ENCODE measurements at places on chromosomes 13 and 19.

DNA sequence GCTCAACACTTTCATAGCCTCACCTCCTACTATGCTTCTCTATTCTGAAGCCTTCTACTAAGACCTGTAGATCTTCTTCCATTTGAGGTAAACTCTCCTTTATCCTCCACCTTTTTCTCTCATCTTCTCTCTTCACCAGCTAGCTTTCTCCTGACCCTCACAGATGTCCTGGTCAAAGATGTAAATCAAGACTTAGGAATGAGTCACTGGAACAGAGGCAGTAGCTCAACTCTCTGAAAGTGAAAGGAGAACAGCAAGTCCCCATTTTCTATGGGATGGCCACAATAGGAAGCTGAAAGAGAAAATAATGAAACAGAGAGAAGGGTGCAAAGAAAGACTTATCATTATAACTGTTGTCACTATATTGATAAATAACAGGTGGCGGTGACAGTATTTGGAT is 86.1 kb upstream of the DOCK9 start:
- no peak for DNase-seq

GRCh38 chr19:57830071-57830602 is at the start of gene ZNF587B:
Gene ZNF587B, plus strand, starts transcription at chr19:57830299. Its CDS starts 230 bp downstream, at chr19:57830529.
- DNase-seq, result peak; percentile 44

GRCh38 chr13:30006246-30006645 is 155.8 kb upstream of the UBL3 start:
- no peak for DNase-seq

DNA sequence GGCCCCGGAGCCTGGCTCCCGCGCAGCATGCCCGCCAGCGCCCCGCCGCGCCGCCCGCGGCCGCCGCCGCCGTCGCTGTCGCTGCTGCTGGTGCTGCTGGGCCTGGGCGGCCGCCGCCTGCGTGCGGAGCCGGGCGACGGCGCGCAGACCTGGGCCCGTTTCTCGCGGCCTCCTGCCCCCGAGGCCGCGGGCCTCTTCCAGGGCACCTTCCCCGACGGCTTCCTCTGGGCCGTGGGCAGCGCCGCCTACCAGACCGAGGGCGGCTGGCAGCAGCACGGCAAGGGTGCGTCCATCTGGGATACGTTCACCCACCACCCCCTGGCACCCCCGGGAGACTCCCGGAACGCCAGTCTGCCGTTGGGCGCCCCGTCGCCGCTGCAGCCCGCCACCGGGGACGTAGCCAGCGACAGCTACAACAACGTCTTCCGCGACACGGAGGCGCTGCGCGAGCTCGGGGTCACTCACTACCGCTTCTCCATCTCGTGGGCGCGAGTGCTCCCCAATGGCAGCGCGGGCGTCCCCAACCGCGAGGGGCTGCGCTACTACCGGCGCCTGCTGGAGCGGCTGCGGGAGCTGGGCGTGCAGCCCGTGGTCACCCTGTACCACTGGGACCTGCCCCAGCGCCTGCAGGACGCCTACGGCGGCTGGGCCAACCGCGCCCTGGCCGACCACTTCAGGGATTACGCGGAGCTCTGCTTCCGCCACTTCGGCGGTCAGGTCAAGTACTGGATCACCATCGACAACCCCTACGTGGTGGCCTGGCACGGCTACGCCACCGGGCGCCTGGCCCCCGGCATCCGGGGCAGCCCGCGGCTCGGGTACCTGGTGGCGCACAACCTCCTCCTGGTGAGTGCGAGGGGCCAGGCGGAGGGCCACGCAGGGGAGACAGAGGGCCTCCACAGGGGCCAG is at the start of gene KL:
TSS of gene KL (plus strand) at position 10 of the 909 bp plus-strand sequence. CDS start at position 28, 18 bp downstream.
- peak; percentile 2 for DNase-seq

DNA sequence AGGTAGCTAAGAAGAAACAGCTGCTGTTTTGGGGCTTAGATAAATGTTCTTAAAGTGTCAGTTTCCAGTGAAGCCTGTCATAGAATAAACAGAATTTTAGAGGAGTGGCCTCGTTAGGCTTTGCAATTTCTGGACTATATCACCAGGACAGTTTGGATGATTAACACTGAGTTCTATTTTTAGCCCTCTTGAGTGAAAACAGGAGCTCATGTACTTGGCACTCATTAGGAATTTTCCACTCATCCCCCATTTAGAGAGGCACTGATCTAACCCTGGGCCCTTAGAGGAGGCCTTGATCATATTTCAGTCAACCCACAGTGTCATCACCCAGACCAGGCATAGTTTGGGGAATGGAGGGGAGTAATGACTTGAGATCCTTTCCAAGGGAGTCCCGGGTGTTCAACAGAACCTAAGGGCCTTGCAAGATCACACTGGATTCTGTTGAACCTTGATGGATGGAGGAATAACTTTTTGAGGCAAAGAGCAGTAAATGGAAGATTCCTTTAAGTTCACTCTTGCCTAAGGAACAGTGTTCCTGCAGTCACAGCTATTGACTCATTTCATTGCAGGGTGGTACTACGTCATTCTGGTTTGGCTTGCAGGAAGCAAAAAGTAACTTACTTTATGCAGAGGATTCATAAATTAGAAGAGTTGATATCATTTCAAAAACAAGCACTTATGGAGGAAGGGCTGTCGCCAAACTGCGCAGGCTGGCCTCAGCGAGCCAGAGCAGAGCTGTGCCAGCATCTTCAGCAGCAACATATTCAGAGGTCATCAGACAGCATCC is 160.2 kb downstream of the SLC7A1 start:
- peak; percentile 69 for DNase-seq

- DNase-seq, result no peak
These were observed 27.2 kb downstream of the RCBTB2 start for GRCh38 chr13:48505597-48506091.

GRCh38 chr13:105406551-105406950 is 1128.9 kb downstream of the EFNB2 start:
- no peak for DNase-seq

DNA sequence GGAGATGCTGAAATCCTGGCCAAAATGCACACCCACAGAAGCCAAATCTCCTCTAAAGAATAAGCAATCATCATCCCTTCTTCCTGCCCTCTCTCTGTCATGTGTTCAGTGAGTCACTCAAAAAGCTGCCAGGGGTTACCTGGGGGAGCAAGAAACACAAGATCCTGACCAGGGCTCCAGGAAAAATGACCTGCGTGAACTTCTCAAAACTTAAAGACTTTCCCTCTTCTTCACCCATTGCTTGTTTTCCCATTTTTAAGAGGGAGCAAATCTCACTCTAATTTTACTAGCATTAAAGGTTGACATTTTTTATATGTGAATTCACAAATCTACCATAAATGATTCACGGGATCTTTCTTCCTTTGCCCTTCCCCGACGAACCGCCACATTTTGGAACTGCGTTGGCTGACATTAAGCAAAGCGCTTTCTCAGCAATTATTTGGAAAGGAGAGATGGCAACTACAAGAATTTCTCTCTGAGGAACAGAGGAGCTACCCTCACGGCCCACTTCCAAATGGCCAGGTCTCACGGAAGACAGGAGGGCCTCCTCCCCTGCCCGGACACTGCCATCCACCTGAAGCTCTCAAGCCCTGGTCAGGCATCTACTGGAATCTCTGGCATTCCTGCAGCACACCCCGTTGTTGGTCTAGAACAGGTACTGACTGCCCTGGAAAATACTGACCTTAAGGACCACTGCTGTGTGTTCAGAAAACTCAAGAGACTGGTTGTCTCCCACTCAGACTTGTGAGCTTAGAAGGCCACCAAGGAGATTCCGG is 14.2 kb downstream of the TSHZ3 start:
- peak; percentile 36 for DNase-seq

DNA sequence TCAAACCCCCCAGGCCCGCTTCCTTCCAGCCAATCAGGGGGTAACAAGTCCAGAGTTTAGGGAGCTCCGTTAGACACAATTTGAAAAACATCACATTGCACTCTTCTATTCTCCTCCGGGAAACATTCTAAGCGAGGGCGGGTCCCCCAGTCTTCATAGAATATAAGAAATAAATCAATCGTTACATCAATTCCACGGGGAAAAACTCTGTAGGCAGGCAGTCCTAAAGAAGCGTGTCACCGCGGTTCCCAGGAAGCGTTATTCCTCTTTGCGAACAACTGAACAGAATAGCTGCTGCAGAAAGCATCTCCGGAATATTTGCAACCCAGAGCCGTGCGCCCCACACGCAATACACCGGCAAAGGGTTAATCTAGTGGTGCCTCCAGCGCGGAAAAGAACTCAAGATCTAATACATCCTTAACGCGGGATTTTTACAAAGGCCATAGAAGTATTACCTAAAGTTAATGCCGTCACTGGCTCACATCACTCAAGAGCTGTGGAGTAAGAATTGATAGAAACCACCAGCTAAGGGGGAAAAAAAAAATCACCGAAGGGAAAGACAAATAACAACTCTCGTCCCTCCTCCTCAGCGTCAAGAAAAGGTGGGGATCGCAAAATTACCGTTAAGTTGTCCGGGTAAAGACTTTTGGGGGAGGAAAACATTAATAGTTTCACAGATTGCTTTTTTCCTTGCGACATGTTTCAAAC is 65.1 kb downstream of the KCNRG start:
- peak; percentile 11 for DNase-seq

GRCh38 chr13:63774133-63774532 is 2358.5 kb upstream of the PCDH20 start:
- no peak for DNase-seq

- DNase-seq, result no peak
These were observed 5.5 kb downstream of the IRS2 start for GRCh38 chr13:109780845-109781383.

GRCh38 chr13:49371943-49372613 is 71.8 kb downstream of the CAB39L start:
- DNase-seq, result no peak

- peak; percentile 37 for DNase-seq
These were observed 3.6 kb upstream of the ADAMTSL5 start for GRCh38 chr19:1516395-1516753.

- DNase-seq, result no peak
These were observed 135.0 kb downstream of the DLEU7 start for GRCh38 chr13:50708461-50708860.

- no peak for DNase-seq
These were observed 1024.0 kb upstream of the PCDH9 start for GRCh38 chr13:68254151-68254550.

- DNase-seq, result no peak
These were observed 210.3 kb downstream of the SUCLA2 start for GRCh38 chr13:47790755-47791154.
